ENCODE measurements at places on chromosomes 11 and 22.

DNA sequence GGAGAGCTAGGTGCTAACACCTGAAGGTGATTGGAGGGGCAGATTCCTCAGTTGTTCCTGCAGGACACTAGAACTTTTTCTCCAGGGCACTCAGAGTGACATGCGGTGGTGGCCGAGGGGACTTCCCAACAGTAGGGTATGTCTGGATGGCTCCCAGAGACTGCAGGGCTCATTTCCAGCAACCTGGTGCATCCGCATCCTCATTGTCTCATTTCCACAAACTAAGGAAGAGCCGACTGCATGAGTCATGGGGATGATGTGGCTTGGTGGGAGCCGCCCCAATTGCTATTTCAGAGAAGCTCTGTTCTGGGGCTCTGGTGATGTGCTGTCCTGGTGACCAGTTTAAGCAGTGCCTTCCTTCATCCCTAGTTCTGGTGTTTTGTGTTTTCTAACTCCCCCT is 2.8 kb upstream of the ROBO4 start:
- no peaks in the 10 kb centered on the region for H3K27me3 ChIP-seq
- no peaks in the 10 kb centered on the region for H3K36me3 ChIP-seq
- H3K27ac ChIP-seq, result peak overlapping the region; percentile 32
- no peak overlapping the region for H3K4me3 ChIP-seq
- H3K4me1 ChIP-seq, result peaks cover 35% of the 10 kb centered on the region

DNA sequence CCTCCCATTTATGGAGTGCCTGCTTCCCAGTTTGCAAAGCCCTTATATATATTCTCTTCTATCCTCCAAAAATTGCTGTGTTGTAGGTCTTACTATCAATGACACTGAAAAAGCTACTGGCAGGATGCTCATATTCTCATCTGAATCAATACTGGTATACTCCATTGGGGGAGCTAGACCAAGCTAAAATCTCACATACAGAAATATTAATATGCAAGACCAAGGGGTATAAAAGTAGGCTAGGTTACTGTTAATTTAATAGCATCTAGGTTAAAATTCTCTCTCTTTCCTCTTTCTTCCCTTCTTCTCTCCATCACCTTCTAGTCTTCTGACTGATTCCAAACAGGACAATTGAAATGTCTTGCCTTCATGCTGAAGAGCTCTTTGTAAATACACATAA is 17.1 kb upstream of the BDNF start:
- peak overlapping the region; percentile 99 for H3K27ac ChIP-seq
- peaks cover 23% of the 10 kb centered on the region for H3K27me3 ChIP-seq
- DNase-seq, result no peak
- H3K4me1 ChIP-seq, result peaks cover 33% of the 10 kb centered on the region
- peak overlapping the region; percentile 89 for H3K4me3 ChIP-seq
- H3K36me3 ChIP-seq, result no peaks in the 10 kb centered on the region

GRCh38 chr11:102205805-102206204 is 95.6 kb downstream of the YAP1 start:
- no peaks in the 10 kb centered on the region for H3K27me3 ChIP-seq
- H3K4me1 ChIP-seq, result peaks cover 4% of the 10 kb centered on the region
- H3K36me3 ChIP-seq, result peaks cover 46% of the 10 kb centered on the region
- DNase-seq, result no peak

DNA sequence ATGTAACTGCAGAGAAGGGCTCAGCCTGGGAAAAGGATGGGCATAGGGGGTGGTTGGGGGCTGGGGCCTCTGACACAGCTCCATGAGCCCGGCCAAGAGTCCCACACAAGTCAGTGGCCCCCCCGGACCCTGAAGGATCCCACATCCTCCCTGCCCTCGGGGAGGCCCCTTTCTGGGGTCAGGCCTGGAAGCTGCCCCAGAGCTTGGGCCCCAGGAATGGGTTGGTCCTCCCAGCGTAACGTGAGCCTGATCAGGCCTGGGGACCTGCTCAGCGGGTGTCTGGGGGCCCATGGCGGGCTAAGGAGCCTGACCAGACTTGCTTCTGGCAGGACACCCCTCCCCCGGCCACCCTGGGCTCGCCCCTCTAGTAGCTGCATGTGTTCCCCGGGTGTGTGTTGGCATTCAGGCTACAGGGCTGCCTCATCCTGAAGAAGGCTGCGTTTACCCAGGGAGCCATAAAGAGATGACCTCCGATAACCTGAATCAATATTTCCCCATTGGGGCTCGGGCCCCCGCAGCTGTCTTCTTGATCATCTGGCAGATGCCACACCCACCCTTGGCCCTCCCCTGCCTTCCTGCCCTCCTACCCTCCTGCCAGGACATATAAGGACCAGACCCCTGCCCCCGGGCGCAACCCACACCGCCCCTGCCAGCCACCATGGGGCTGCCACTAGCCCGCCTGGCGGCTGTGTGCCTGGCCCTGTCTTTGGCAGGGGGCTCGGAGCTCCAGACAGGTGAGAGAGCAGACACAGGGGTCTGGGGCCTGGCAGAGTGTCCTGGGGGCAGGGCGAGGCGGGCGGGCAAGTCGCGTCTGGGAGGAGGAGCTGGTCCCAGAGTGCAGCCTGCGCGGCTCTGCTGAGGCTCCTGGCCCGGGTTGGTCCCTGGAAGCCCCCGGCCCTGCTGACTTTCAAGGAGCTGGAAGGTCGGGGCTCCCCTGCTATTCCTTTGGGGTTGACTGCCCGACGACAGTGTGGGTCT is at the start of gene MUC2:
MUC2 (plus strand) TSS at position 631 of the 978 bp plus-strand sequence.
- H3K27me3 ChIP-seq, result peaks cover 3% of the 10 kb centered on the region
- no peak for DNase-seq
- H3K4me3 ChIP-seq, result no peak within 1 kb of the TSS
- no peak within 1 kb of the TSS for H3K27ac ChIP-seq
- H3K36me3 ChIP-seq, result no peaks in the 10 kb centered on the region

DNA sequence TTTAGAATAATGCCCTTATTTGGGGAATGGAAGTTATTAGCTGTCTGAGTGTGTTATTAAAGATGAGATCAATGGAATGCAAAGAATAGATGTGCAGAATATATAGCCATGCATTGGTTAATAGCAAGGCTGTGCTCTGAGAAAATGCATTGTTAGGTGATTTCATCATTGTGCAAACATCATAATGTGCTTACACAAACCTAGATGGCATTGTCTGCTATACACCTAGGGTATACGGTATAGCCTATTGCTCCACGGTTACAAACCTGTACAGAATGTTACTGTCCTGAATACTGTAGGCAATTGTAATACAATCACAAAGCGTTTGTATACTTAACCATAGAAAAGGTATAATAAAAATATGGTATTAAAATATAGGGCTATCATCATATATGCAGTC is 25.5 kb downstream of the SLC5A12 start:
- H3K4me1 ChIP-seq, result no peaks in the 10 kb centered on the region
- H3K36me3 ChIP-seq, result no peaks in the 10 kb centered on the region
- H3K4me3 ChIP-seq, result no peak overlapping the region

DNA sequence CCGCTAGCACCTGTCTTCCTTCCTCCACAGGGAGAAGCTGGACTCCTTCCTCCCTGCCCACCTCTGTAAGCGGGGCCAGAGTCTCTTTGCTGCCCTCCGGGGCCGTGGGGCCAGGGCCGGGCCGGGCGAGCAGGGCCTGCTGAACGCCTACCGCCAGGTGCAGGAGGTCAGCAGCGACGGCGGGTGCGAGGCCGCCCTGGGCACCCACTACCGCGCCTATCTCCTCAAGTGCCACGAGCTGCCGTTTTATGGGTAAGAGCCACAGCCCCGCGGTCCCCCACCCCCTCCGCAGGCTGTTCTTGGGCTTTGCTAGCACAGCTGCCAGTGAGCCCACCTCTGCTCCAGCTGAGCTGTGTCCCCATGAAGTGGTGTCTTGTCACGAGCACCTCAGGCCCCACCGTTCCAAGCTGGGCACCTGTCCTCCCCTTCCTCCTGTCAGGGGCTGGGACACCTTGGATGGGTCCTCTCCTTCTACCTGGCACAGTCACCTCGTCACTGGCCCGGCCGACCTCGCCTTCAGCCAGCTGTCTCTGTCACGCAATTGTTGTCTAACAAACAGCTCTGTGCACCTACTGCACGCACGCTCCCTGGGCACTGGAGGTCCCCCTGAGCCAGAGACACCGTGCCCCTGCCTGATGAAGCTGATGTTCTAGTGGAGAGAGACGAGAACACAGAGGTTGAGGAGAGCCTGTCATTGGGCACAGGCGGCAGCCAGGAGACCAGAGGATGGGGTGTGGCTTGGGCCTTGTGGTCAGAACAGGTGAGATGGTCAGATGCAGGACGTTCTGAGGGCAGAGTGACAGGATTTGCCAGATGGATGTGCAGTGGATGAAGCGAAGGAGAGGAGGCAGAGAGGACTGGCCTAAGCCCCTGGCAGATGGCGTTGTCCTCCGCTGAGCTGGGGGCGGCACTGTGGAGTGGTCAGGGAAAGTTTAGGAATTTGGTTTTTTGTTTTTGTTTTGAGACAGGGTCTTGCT is 10.6 kb downstream of the FRMD8 start:
- no peak overlapping the region for H3K4me3 ChIP-seq
- H3K36me3 ChIP-seq, result peaks cover 29% of the 10 kb centered on the region
- no peaks in the 10 kb centered on the region for H3K27me3 ChIP-seq
- DNase-seq, result no peak
- H3K4me1 ChIP-seq, result peaks cover 1% of the 10 kb centered on the region

DNA sequence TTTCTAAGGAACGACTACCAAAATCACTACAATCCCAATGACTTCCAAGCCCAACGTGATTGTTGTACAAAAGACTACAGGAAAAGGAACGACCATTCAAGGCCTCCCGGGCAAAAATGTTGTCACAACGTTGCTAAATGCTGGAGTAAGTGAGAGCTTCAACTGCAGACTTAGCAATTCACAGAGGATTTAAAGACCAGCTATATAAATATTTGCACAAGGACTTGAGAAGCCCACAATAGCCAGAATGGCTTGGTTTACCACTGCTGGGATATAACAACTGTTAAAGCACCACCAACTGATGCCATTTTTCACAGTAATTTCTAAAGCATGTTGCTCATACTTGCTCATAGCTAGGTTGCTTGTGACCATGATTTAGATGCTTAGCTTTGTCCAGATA is 78.3 kb downstream of the EMSY start:
- H3K36me3 ChIP-seq, result peaks cover 24% of the 10 kb centered on the region
- peaks cover 21% of the 10 kb centered on the region for H3K4me1 ChIP-seq
- peak overlapping the region; percentile 52 for H3K27ac ChIP-seq
- DNase-seq, result no peak

- H3K4me3 ChIP-seq, result no peak overlapping the region
- H3K27ac ChIP-seq, result no peak overlapping the region
- H3K4me1 ChIP-seq, result peaks cover 21% of the 10 kb centered on the region
- peaks cover 2% of the 10 kb centered on the region for H3K36me3 ChIP-seq
- H3K27me3 ChIP-seq, result no peaks in the 10 kb centered on the region
Observed at GRCh38 chr11:75816561-75817239, 1.7 kb downstream of the UVRAG start.

GRCh38 chr11:108819957-108820356 is 155.1 kb downstream of the DDX10 start:
- H3K4me1 ChIP-seq, result peaks cover 37% of the 10 kb centered on the region
- H3K27me3 ChIP-seq, result no peaks in the 10 kb centered on the region
- peaks cover 3% of the 10 kb centered on the region for H3K36me3 ChIP-seq
- H3K4me3 ChIP-seq, result no peak overlapping the region
- DNase-seq, result no peak

DNA sequence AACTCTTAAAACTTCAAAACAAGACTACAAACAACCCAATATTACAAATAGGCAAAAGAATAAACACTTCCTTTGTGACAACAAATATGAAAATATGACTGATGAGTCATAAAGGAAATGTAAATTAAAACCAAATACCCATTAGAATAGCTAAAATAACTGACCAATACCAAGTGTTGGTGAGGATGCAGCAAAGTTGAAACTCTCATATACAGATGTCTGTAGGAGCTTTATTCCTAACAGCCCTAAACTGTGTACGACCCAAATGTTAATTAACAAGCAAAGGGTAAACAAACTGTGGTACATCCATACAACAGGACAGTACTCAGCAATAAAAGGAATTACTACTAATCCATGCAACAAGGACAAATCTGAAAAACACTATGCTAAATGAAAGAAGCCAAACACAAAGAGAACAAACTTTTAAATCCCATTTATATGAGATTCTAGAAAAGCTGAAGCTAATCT is 43.0 kb downstream of the MAPK1 start:
- no peaks in the 10 kb centered on the region for H3K27me3 ChIP-seq
- H3K4me3 ChIP-seq, result no peak overlapping the region
- H3K4me1 ChIP-seq, result peaks cover 45% of the 10 kb centered on the region

- no peak for DNase-seq
- no peak overlapping the region for H3K4me3 ChIP-seq
- no peaks in the 10 kb centered on the region for H3K36me3 ChIP-seq
- H3K4me1 ChIP-seq, result peaks cover 2% of the 10 kb centered on the region
- H3K27me3 ChIP-seq, result no peaks in the 10 kb centered on the region
Observed at GRCh38 chr22:25362215-25362882, 142.9 kb downstream of the CRYBB2 start.

Data from osteocyte (in vitro differentiated cells).